EL (cell line): ENCODE measurements at places on chromosomes 12 and 14.

DNA sequence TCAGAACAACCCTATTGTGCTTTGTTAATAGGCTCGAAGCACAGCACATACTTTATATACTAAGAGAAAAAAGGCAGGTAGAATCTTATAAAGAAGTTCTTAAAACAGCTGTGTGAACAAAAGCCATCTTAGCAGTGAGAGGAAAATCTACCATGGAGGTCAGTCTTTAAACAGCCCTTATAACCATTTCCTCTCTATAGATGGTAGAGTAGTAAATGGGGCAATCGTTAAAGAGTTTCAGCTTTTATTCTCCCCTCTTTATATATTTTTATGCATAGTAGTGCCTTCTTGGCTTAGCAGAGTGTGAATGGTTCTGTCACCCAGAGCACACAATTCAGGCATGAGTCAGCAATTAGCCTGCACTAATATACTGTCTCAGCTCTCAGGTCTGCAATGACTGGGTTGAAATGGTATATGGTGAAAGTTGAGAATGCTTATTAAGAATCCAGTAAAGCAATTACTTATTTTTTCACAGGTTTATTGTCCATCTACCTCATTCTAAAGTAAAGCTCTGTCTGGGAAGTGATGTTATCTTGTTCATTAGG lies 305.0 kb downstream of the NELL2 start:
- DNase-seq, result no peak

DNA sequence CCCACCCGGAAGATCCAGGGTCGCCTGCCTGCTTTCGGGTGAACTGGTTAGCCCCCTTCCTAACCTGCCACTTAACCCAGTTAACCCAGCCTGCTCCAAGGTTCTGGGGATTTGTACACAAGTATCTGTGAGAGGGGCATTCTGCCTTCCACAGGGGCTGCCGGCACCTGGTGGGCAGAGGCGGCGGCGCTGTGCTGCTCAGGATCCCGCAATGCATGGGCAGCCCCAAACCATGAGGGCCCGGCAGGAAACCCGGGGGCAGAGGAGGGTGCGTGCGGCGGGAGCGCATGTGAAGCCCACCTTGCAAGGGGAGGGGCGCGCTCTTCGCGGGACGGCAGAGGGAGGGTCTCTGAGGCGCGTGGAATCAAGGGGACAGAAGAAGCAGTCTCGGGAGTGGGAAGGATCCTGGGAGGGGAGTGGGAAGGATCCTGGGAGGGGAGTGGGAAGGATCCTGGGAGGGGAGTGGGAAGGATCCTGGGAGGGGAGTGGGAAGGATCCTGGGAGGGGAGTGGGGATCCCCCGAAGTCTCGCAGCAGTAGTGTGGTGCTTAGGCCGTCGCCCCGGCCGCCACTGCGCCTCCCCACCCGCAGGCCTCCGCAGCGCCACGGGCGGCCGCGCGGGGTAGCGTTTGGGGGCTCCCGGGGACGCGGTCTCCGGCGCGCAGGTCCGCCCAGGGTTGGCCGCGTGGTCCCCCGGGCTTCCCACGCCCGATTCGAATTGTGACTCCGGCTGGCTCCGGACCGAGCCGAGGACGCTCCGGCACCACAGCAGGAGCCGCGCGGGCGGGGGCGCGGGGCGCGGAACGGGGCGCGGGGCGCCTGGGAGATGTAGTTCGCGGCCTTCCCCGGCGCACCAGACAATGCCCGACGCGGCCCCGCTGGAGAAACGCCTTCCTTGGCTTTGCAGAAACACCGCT lies 4.9 kb upstream of the MTA1 start:
- DNase-seq, result peak; percentile 62

- DNase-seq, result peak; percentile 91
Measured at GRCh38 chr12:18690653-18691052, 47.2 kb downstream of the PLCZ1 start.

- DNase-seq, result peak; percentile 23
Measured at GRCh38 chr12:87270919-87271318, 758.3 kb downstream of the C12orf50 start.

DNA sequence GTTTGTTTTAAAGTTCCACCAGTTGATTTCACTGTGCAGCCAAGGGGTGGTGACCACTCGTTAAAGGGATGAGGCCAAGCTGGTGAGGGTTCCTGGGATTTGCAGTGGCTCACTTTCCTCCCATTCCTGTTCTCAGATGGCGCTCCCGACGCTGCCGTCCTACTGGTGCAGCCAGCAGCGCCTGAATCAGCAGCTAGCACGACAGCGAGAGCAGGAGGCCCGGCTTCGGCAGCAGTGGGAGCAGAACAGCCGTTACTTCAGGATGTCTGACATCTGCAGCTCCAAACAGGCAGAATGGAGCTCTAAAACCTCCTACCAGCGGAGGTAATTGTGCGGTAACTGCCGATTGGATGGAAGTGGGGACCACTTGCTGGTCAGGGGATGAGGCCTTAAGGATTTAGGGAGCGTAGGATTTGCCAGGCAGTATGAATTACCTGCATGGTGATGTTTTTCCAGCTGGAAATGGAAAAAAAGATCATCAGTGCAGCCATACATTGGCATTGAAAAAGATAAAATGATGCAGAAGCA lies 2.9 kb downstream of the TCHP start:
- DNase-seq, result no peak

- peak; percentile 77 for DNase-seq
Measured at GRCh38 chr14:63174760-63175191, 29.5 kb upstream of the RHOJ start.

- no peak for DNase-seq
Measured at GRCh38 chr12:116393859-116394650, 116.6 kb upstream of the MED13L start.

DNA sequence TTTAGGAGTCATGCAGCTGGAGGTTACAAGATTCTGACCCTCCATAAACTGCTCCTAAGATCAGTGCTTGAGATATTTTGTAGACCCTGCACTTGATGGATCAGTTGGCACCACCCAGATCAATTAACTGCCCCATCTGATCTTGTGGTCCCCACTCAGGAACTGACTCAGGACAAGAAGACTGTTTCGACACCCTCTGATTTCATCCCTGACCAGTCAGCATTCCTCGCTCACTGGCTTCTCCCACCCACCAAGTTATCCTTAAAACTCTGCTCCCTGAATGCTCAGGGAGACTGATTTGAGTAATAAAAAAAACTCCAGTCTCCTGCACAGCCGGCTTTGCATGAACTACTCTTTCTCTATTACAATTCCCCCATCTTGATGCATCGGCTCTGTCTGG lies 360.2 kb downstream of the GALC start:
- DNase-seq, result no peak

DNA sequence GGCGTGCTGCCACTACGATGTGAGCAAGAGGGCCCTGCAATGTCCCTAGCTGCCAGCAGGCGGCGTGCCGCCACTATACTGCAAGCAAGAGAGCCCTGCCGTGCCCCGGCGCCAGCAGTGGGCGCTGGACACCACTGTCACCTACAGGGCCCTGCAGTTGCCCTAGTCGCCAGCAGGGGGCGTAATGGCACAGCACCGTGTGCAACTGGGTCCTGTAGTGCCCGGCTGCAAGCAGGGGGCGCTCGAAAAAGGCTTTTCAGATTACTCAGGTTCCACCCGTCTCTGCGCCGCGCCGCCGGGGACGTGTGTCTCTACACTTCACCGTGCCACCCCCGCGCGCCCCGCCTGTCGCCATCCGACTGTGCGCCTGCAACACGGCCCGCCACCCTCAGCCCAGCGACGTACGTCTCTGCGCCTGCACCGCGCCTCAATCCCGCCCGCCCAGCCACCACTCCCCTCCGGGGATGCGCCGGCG lies 1356.9 kb downstream of the TMEM121 start:
- peak; percentile 1 for DNase-seq

DNA sequence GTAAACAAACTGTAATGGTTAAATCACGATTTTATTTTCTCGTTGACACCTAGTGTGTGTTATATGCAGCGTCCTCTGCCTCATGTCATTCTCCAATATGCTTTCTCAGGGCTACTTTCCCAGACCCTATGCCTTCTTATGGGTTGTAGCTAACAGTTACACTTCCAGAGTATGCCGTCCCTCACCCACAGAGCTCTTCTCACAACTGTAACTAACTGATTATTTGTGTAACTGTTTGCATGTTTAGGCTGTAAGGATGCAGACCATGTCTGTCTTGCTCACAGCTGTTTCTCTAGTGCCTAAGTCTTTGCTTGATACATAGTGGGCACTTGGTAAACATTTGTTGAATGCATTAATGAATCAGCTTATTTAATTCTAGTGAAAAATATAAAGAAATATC lies 417.5 kb downstream of the ZFP36L1 start:
- DNase-seq, result no peak

DNA sequence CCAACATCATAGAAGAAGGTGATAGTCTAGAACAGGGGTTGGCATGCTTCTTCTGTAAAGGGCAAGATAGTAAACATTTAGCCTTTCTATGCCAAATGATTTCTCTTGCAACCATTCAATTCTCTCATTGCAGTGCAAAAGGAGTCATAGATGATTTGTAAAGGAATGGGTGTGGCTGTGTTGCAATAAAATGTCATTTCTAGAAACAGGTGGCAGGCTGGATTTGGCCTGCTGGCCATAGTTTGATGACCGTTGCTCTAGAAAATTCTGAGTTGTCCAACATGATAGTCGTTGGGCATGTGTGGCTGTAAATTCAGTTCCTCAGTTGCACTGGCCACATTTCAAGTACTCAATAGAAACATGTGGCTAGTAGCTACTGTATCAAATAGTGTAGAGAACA lies 21.7 kb downstream of the SMCO2 start:
- no peak for DNase-seq

DNA sequence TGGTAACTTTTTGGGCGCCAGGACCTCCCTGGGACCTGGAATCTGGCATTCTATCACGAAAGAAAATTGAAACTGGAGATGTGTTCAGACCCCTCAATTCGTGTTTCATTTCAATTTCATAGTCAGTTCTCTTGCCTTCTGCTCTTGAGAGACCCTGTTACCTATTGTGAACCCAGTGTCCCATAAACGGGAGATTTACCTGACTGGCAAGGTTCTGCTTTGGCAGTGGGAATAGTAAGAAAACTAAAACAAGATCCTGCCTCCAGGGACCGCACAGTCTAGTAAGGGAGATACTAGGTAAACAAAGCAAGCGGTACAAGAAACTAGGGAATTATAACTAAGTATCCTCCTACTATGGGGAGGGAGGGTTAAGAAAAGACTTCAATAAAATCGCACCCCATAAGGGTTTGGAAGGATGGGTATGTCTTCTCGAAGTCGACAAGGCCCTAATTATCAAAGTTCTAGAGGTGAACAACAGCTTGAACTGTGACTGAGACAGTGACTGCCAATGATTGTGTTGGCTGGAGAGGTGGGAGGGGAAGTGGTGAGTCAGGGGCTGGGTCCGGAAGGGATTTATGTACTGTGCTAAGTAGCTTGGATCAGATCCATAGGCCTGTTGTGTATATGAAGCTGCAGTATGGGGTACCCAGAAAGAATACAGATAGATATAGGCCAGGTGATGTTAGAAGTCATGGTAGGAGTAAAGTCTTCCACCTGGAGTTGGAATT lies 754 bp downstream of the ACSS3 start:
- DNase-seq, result peak; percentile 66

DNA sequence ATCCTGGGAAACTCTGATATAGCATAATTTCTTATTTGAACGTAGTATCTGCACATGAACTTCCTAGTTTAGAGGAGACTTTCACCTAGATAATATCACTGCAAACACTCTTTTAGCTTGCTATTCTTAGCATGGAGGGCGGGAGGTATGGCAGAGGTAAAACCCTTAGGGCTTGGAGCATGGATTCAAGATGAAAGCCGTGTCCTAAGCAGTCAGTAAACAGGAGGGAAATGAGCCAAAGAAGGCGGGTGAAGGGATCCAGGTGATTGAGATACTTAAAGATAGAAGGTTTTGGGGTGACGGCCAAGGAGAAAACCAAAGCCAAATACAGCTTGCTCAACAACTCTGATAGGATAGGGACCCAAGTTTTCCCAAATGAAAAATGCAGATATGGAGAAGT lies 107.1 kb upstream of the BCAT1 start:
- no peak for DNase-seq

GRCh38 chr12:33653362-33653761 lies 213.7 kb upstream of the SYT10 start:
- no peak for DNase-seq

DNA sequence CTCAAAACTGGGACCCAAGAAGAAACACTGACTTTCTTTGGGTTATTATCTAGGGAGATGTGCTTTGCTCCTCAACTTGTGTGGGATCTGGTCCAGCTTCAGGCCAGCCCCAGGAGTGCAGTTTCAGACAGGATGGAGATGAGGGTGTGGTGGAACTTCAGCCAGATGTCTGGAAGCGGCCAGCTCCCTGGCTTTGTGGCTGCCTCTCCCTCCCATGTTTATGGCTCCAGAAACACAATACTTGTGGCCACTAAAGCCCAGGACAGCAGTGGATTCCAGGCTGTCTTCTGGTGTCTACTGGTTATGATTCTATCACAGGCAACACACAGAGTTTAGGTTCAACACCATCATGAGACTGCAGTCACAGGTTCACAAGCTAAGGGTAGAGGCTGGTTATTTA lies 44.2 kb upstream of the EMP1 start:
- no peak for DNase-seq

GRCh38 chr14:75298187-75298965 lies 19.7 kb downstream of the FOS start:
- no peak for DNase-seq

DNA sequence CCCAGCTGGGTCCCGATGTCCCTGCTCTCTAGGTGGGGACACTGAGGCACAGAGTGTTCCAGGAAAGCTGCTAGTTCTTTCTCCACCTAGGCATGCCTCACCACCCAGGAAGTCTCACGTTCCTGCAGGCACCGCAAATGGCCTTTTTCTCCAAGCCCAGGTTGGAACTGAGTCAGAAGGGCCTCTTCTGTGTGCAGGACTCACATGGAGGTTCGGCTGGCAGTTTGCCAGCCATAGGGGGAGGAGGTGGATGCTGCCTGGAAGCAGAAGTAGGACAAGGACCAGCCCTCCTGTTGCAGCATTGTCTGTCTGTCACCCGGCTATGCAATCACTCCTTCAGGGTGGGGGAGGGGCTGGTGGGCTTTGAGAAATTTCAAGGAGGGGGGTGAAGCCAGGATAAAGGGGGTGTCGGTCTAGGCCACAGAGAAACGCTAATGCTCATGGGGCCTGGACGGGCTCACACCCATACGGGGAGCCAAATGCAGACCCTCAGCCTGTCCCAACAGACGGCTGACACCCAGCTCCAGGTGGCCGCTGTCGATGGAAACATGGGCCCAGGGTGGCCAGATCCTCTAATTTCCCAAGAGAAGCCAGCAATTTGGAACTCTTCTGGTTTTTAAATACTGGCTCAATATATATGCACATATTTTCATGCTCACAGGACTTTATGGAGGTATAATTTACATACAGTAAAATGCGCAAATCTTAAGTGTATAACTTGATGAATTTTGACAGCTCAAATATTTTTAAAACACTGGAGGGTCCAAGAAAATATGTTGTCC lies 120.5 kb downstream of the PHETA1 start:
- no peak for DNase-seq

GRCh38 chr12:6085841-6086240 lies 38.6 kb downstream of the VWF start:
- no peak for DNase-seq

DNA sequence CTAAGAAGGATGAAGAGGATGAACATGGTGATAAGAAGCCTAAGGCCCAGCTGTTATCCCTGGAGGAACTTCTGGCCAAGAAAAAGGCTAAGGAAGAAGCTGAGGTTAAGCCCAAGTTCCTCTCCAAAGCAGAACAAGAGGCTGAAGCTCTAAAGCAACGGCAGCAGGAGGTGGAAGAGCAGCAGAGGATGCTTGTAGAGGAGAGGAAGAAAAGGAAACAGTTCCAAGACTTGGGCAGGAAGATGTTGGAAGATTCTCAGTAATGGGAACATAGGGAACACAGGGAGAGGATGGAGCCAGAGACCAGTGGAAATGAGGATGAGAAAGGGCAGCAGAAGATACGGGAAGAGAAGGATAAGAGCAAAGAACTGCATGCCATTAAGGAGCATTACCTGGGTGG lies 27.5 kb upstream of the KRT77 start:
- DNase-seq, result no peak
